ENCODE measurements at places on chromosomes 2 and 18.

DNA sequence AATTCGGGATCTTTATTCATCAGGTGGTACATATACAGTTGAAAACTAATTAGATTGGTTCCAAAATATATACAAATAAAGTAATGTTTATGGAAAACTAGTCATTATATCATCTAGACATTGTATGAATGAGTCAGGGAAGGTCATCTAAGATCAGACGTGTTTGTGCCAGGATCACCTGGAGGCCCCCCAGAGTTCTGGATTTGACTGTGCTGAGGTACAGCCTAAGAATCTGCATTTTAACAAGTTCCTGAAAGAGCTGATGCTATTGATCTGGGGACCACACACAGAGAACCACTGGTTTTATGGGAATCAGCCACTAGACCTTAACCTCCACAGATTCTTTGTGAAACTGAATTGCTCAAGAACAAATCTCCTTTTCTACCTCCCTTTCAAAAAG lies 43.2 kb downstream of the PARD6G start:
- no peak for DNase-seq

DNA sequence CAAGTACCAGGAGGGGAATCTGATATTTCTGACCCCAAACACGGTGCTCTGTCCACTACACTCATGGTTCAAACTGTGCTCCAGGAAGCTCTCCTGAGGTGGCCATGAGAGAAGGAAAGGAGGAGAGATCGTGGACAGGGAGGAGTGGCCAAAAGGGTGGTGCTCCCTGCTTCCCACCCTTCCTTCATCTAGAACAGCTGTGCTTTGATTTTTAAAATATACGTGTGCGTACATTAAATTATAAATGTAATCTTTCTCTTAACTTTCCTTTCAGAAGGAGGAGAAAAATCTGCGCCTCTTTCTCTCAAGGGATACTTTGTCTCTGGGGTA lies 8.2 kb upstream of the CHRNA1 start:
- DNase-seq, result no peak

- no peak for DNase-seq
These were observed 75.8 kb downstream of the LONRF2 start for GRCh38 chr2:100246163-100247145.

- DNase-seq, result peak; percentile 54
These were observed 19.2 kb downstream of the E2F6 start for GRCh38 chr2:11446733-11447248.

DNA sequence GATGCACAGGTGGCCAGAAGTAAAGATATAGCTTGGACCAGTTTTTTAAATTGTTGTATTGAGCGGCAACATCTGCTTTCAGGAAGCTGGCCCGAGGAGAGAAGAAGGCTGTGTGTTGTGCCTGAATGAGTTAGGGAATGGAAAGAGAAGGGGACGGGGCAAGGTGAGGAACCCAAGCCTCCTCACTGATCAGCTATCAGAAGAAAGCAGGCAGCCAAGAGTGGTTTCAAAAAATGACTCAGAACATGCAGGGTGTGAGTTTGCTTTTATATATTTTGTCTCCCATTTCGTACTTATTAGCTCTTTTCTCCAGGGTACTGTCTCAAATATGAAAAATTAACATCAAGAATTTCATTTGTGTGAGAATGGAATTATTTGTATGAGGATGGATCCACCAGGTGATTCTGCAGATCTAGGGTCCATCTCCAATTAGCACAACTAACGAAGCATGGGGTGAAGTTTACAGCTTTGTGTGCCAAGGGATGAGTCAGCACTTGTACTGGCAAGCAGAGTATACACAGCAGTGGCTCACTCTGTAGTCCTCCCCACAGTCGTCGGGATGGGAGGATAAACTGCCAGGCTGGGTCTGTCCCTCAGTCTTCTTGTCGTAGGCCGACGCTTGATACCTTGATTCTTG lies 175.7 kb downstream of the PIEZO2 start:
- no peak for DNase-seq

GRCh38 chr18:10041180-10041579 lies 127.4 kb downstream of the VAPA start:
- DNase-seq, result no peak

GRCh38 chr18:48409591-48410094 lies 460 bp upstream of the ZBTB7C start:
- no peak for DNase-seq

GRCh38 chr2:161426922-161427663 lies 11.0 kb downstream of the TBR1 start:
- DNase-seq, result no peak

- no peak for DNase-seq
These were observed 927.0 kb upstream of the CRIM1 start for GRCh38 chr2:35428548-35428947.

DNA sequence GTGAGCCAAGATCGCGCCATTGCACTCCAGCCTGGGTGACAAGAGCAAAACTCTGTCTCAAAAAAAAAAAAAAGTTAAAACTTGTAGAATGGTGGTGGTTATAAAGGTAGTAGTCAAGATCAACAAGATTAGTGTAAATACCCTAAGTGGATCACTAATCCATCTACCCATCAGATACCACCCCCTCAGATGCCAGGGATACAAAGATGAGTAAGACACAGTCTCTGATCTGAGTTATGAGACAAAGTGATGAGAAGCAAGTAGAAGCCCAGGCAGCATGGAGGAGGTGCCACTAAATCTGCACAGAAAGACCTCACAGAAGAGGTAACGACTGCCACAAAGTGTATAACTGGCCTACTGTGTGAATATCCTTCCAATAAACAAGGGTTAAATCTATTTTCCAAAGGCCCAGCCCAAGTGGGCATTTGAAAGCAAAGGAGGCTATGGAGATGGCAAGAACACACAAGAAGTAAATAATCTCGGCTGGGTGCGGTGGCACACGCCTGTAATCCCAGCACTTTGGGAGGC lies 20.2 kb downstream of the NFE2L2 start:
- DNase-seq, result no peak

DNA sequence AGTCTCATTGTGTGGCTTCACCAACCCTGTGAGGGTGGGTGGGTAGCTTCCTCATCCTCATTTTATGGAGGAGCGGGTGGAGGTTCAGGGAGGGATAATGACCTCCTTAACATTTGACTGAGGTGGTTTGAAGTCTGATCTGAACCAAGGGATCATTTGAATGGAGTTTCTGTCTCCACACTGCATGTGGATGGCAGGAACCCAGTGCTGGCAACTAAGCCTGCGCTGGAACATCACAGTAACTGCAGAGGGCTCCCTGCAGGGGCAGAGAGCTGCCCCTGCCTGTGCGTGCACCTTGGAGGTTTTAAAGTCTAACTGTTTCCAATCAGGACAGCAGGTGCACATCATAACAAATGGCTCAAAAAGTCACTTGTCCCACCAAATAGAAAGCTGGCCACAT lies 3.3 kb downstream of the AGAP1 start:
- no peak for DNase-seq

DNA sequence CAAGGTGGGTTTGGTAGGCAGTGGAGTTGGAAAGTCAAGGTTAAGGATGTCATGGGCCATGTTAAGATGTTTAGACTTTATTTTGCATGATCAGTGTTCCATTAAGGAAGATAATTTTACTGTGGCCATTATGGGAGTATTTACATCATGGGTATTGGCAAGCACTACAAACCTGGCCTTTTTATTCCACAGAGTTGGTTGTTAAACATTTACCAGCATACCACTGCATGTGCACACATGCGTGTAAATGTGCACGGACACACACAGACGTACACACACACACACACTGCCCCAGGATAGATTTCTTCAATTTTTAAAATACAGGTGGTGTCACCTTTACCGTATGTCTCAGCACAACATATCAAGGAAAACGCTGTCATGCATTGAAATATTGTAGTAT lies 51.4 kb upstream of the ITGA6 start:
- no peak for DNase-seq

DNA sequence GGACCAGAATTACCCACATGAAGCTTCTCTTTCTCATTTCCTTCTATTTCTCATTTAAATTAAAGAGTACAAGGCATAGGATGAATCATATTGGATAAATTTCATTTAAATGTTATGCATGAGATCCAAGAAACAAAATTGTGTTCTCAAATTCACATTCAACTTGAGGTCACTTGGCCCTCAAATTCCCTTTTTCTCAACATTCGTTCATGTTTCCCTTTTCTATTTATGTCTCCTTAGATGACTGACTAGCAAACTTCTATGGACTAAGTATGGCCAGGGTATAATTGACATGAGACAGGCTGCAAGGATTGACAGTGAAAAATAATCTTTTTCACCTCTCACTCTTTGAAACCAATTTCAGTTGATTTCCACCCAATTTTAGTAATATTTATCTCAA lies 4.0 kb upstream of the LDLRAD4 start:
- no peak for DNase-seq

DNA sequence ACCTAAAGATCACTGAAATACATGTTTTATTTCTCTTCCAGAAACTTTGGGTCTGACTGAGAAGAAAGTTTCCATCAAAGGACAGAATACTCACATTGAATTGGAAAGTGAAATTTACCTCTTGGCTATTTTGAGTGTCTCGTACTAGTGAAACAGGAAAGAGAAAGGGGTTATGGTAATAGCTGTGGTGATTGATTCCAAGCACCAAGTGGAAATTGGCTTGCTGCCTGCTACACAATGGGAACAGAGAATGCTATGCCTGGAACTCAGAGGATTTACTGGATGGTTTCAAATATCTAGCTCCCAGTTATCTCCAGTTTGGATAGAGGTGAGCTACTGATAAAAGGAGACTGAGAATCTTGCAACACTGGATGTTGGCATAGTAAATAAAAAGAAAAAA lies 492.8 kb upstream of the FSIP2 start:
- DNase-seq, result no peak

GRCh38 chr2:223648755-223649154 lies 46.6 kb upstream of the SCG2 start:
- DNase-seq, result no peak

- DNase-seq, result no peak
These were observed 472.6 kb upstream of the KLHL29 start for GRCh38 chr2:22912398-22912797.

Measured in cerebellar nuclear complex (tissue), 1 donor.